Endothelial cell (in vitro differentiated cells): ENCODE measurements at places on chromosomes 2 and 18.

- DNase-seq, result no peak
Measured at GRCh38 chr2:66568650-66569300, 133.8 kb downstream of the MEIS1 start.

- no peak for DNase-seq
Measured at GRCh38 chr18:8854962-8855361, 149.6 kb downstream of the MTCL1 start.

DNA sequence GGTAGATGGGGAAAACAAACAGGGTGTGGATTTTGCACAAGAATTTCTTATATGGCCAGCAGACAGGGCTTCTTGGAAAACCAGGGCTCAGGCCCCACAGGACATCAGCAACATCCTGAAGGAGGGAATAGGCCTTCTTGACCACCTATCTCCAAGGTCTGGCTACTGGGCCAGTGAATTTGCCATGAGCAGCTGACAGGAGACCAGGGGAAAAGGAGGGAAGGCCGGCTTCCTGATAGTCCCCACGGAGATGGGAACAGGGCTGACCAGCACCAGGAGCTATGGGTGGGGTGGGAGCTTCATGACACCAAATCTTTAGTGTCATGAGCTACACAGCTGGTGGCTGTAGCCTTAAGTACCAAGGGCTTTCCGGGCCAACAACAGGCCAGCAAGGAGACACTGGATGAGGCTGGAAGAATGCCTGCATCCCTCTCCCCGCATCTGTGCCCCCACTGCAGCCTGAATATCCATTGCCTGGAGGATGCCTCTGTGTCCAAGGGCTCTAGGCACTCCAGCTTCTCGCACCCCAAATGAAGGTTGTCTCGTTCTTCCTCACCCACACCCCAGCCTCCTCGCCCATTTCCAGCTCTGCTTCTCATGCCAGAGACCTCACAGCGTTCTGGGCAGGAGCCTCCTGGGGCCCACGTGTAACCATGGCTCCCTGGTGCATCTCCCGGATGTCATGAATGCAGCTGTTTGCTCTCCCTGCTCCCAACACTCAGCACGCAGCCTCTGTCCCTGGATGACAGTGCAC is 74.8 kb downstream of the EMX1 start:
- no peak for DNase-seq

- no peak for DNase-seq
Measured at GRCh38 chr18:23682472-23682871, 6.8 kb upstream of the LAMA3 start.

DNA sequence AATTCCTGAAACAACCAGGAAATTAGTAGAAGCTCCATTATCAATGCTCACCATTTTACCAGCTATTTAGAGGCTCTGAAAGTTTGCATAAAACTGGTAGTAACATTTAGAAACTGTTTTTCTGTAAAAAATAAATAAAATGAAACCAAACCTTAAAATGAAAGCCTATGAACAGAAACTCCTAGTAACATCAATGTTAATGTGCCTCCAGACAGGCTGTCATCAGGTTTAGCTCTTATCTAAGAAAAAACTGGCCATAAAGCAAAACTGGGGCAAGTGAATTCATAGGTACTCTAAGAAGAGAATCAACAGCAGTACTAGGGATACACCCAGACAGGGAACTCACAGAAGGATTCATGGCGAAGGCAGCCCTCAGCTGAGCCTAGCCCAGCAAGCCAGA is 8.0 kb downstream of the E2F6 start:
- no peak for DNase-seq
